ENCODE measurements at places on chromosomes 7 and 10.

- DNase-seq = no peak
Observed at GRCh38 chr10:110350812-110351211, 46.1 kb upstream of the SMNDC1 start.

- no peak for DNase-seq
Observed at GRCh38 chr10:122551450-122551849, 9.1 kb upstream of the DMBT1 start.

DNA sequence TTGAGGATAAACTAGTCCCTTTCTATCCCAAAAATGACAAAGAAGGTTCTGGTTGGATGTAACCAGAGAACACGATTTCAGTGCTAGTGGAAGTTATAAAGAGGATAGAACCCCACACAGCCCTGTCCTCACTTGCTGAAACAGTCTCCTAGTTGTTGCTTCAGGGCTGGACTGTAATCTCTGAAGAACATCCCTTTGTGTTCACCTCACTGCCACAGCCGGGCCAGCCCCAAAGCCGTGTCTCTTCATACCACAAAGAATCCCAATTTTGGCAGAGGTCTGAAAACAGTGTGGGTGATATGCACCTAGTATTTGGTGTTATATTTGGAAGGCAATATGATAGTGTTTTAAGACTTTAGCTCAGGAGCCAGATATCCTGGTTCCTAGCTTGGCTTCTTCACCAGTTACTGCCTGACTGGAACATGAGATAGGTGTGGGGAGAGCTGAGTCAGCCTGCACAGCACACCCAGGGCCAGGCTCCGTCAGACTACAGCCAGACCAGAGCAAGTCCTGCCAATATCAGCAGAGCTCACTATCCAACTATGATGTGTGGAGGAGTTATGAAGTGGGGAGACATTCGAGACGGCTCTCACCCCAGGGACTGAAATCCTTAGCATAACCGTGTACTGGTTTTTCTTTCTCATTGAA lies 21.2 kb downstream of the CYP3A4 start:
- DNase-seq = no peak

DNA sequence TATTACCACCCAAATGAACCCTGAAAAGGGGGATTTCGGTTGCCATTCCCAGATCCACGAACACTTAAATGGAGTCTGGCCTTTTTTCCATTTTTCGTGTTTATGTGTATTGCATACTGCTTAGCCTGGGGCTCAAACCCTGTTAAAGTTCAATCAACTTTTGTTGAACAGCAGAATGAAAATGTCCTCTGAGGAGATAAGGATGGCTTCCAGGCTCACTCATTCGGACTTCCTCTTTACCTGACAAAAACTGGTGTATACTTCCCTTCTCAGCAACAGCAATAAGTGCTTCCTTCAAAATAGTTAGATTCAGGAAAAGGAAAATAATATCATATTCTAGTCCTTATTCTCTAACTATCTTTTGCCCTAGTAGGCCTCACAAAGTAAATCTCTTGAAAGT lies 61.1 kb upstream of the ARID5B start:
- no peak for DNase-seq

GRCh38 chr7:30846378-30846777 lies 65.3 kb upstream of the AQP1 start:
- no peak for DNase-seq

DNA sequence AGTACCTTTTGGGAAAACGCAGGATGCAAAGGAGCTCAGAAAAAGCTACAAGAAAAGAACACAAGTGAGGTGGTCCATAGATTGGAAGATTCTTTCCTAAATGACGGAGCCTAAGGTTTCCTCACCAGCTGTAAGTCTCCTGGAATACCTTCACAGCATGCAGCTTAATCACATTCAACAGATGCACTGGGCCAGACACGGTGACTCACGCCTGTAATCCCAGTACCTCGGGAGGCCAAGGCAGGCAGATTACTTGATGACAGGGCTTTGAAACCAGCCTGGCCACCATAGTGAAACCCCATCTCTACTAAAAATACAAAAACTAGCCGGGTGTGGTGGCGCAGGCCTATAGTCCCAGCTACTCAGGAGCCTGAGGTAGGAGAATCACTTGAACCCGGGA lies 228.7 kb downstream of the FRMD4A start:
- no peak for DNase-seq

DNA sequence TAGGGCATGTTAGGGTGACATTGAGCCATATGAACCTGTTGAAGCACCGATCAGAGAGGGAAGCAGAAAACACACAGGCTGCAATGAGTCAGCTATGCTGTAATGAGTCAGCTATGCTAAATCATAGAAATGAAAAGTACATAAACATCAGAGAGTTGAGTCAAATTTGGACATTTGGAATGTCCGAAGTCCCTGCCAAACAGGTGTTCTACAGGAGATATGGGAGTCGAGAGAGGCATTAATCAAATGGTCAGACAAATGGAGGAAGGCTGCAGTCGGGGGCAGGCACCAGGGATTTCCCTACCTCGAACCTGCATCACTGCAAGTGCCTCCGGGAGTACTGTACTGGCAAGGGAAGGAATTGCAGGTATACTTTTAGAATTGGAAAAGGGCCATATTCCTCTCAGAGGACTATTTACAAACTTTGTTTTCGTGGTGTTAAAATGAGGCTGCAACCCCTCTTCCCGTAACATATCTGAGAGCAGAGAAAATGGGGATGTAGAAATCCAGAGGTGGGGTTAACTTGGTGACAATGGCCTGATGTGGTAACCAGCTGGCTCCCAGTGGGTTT lies 8.8 kb upstream of the ZC3HAV1 start:
- DNase-seq = no peak

GRCh38 chr7:123314886-123315285 lies 115.1 kb upstream of the SLC13A1 start:
- DNase-seq = no peak

DNA sequence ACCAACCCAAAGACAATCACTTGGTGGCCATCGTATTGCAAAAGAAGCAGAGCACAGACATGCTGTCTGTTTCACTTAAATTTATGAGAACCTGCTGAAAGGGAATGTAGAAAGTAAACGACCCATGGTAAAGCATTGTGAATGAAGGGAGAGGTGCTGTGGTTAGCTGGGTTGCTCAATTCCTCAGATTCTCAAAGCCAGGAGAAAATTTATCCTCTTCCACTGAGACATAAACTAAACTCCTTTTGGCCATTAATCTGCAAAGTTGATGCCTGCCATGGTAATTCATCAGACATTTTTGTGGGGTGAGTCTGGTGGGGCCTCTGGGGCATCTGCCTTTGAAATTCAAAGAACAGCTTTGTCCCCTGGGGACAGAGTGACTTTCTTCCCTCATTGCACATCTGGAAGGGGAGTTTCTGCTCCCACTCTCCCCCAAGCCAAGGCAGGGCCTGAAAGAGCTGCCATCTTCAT lies 951.0 kb downstream of the LRMDA start:
- no peak for DNase-seq

GRCh38 chr7:131843898-131844331 lies 287.5 kb upstream of the PODXL start:
- DNase-seq = no peak

- no peak for DNase-seq
Observed at GRCh38 chr10:45155784-45156183, 155.1 kb downstream of the ZNF22 start.

DNA sequence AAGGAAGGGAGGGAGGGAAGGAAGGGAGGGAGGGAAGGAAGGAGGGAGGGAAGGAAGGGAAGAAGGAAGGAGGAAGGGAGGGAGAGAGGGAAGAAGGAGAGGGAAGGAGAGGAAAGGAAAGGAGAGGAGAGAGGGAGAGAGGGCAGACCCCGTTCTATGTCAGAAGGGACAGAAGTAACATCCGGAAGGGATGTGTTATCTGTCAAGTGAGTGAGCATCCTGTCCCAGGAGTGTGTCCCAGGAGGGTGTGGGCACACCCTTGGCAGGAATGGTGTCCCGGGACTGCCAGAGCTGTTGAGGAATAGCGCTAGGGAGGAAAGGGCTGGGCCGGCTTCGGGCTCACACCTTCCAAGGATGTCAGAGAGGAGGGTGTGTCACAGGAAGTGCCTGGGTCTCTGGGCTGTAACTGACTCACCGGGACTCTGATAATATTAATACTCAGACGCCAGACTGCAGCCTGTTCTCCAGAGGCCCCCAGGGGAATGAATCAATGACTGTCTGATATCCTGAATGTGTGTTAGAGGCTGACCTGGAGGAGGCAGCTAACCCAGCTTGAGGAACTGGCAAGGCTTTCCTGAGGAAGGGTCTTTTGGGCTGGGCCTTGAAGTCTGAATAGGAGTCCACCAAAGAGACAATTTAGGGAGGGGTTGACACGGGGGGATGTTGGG lies 125.6 kb upstream of the TNRC18 start:
- DNase-seq = no peak

GRCh38 chr10:70324339-70324861 lies 40.6 kb upstream of the NPFFR1 start:
- DNase-seq = no peak

DNA sequence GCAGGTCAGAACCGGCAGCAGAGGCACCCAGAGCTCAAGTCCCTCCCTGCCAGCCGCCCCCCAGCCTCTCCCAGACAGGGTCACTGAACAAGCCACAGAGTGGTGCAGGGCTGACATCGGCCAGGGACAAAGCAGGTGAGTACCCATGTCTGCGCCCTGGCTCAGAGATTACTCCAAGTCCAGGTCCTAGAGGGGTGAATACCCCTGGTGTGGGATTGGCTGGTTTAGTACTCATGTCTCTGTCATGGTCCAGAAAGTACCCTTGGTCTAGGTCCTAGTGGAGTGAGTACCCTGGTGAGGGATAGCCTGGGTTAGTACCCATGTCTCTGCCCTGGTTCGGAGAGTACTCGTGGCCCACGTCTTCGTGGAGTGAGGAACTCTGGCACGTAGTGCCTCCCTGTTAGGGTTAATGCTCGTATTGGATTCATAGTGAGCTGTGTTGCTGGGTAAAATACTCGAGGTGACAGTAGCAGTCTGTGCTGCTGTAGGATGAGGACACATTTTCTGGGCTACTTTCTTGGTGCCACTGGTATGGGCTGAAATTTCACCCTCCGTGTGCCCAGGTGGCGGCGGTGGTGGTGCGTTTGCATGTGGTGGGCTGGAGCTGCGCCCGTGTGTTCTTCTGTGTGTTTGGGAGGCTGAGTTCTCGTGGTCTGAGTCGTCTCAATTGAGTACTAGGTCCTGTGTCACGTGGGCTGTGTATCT lies 25.5 kb upstream of the KNDC1 start:
- no peak for DNase-seq

- DNase-seq = no peak
Observed at GRCh38 chr7:10913457-10913856, 60.2 kb upstream of the PHF14 start.

- no peak for DNase-seq
Observed at GRCh38 chr7:130741331-130741995, 7.5 kb upstream of the KLF14 start.

GRCh38 chr10:57102236-57102635 lies 741.2 kb upstream of the ZWINT start:
- DNase-seq = peak; percentile 97

- no peak for DNase-seq
Observed at GRCh38 chr7:107398161-107398560, 71.7 kb upstream of the GPR22 start.

DNA sequence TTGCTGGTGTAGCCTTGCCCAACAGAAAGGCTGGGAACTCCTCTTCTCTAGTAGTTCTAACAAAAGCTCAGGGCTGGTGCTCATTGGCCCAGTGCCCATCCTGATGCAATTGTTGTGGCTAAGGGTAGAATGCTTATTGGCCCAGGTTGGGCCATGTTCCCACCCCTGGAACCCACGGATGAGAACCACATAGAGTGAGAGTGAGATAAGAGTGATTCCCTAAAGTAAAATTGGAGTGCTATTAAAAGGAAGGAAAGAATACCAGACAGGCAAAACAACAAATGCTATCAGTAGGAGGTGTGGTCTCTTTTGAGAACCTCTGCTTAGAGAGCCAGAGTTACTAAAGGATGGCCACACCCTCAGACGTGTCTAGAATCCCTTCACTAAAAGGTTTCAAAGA lies 49.2 kb downstream of the LGI1 start:
- DNase-seq = no peak

GRCh38 chr10:27743012-27743876 lies 2.4 kb downstream of the MKX start:
- no peak for DNase-seq

- DNase-seq = no peak
Observed at GRCh38 chr7:137097111-137097510, 228.7 kb downstream of the CHRM2 start.

DNA sequence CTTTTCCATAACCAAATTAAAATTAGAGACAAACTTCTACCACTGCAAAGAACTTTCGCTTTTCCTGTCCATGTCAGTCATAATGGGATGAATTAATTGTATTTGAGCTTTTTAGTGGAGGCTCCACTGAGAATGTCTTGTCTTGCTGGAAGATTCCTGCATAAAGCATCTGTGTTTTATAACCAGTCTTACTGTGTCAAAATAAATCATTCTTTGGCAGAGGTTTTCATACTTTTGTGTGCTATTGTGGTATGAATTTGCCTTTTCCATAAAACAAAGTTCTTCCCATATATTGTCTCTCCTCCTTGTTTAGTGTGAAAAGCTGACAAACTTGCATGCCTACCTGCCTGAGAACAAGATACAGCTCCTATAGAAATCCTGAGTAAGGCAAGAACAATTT lies 124.8 kb upstream of the CCDC6 start:
- no peak for DNase-seq

- DNase-seq = no peak
Observed at GRCh38 chr7:78542541-78542940, 744.0 kb downstream of the PHTF2 start.

GRCh38 chr7:27182285-27182841 lies 2.7 kb downstream of the HOXA11 start:
- peak; percentile 37 for DNase-seq

- DNase-seq = peak; percentile 15
Observed at GRCh38 chr7:48708635-48709034, 215.7 kb upstream of the CDC14C start.

DNA sequence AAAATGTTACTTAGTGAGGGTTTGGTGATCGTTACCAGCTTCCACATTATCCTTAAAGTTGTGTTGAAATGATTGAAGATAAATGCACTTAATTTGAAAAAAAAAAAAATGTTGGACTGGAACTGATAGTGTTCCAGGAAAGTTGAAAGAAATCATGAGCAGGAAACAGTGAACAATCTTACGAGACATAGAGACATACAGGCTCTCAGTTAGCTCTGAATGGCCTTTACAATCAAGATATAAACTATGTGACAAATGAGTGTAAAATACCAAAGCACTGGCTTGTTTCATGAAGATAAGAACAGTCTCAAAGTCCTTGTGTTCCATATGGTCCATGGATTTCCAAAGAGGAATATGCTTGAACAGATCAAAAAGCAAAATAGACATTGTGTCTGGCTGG lies 430.1 kb upstream of the ETV1 start:
- DNase-seq = no peak

GRCh38 chr7:151693140-151693539 lies 173.4 kb upstream of the RHEB start:
- DNase-seq = no peak

- DNase-seq = no peak
Observed at GRCh38 chr10:103276251-103276895, 565 bp upstream of the INA start.

Data from HAP-1 (cell line).